Fibroblast of skin of abdomen (primary cell): ENCODE measurements at places on chromosomes 1 and 21.
A peak's percentile ranks its signal among the peaks of the same experiment; 100 is the strongest.

- no peak for DNase-seq
Observed at GRCh38 chr1:226322986-226323385, 14.0 kb upstream of the LIN9 start.

GRCh38 chr1:31366796-31367195 lies 6.1 kb downstream of the FABP3 start:
- DNase-seq = no peak

DNA sequence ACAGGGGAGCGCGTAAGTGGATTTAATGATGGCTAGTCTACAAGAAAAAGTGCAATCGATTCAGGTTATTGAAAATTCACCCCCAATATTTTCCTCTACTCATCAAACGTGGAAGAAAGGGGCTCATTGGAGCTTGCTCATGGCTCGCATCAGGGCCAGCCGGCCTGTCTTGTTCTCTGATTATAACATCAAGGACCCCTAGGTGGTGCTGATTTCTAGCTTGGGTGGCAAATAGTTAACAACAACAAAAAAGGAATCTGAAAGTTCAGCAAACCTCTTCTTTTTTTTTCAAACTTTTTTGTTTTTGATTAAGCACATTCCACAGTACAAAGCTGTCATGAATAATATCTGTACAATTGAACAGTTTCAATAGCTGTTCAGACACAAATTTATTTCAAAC lies 35.8 kb upstream of the SOD1 start:
- DNase-seq = peak; percentile 3

GRCh38 chr21:44326716-44327602 lies 12.2 kb downstream of the CFAP410 start:
- no peak for DNase-seq

DNA sequence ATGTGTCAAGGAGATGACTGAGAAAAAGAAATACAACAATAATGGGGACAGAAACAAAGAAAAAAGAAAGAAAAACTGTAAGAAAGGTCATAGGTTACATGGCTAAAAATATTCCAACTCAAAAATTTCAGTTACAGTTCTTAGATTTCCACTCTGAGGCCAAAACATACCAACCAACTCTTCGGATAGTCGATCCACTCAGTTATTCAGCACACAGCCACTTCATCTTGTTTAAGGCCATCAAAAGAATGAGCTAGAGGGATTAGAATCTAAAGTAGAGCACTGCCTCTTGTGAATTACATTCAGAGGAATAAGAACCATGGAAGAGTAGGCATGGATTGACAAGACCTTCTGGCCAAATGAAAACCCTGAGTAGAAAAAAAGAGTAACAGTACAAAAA lies 277.0 kb downstream of the MRPL39 start:
- peak; percentile 90 for DNase-seq

- DNase-seq = peak; percentile 100
Observed at GRCh38 chr1:109197158-109198042, 16.3 kb upstream of the SARS1 start.

- no peak for DNase-seq
Observed at GRCh38 chr21:34343838-34344381, 19.9 kb upstream of the KCNE2 start.

GRCh38 chr1:155962599-155963211 lies 15.6 kb downstream of the ARHGEF2 start:
- no peak for DNase-seq

- no peak for DNase-seq
Observed at GRCh38 chr21:41526478-41527087, 18.6 kb upstream of the TMPRSS2 start.

- peak; percentile 54 for DNase-seq
Observed at GRCh38 chr1:39720094-39720999, 18.3 kb upstream of the PPIE start.

DNA sequence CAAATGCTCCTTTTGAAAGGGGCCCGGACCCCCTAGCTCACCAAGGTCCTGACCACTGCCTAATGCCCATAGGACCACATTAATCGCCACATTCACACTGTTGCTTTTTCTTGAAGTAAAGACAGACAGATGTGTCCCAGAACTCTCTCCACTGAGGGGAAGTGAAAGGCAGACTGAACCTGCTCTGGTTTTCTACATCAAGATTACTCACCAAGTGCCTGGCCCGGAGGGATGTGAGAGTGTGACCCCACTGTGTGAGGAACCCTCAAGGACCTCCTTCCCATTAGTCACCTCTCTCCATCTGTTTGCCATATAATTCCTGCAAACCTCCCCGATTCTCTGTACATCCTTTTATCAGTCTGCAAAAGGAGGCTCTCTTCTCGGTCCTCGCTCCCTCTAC lies 381.5 kb downstream of the OMA1 start:
- DNase-seq = peak; percentile 2

DNA sequence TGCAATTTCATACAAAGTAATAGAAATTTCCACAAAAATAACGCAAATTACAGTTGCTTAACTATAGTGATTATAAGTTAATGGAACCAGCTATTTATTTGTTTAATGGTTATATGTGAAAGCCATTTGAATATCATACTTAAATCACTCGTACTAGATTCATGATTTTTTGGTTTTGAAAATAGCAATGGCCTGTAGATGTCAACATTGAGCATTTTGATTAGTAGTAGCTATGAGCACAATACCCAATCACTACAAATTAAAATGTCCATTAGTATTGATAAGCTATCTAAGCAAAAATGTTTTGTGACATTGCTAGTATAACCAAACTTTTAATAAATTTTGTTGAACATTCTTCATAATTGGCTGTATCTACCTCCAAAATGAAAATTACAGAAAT lies 10.0 kb downstream of the COL24A1 start:
- DNase-seq = no peak

- DNase-seq = no peak
Observed at GRCh38 chr1:169110689-169111447, 4.4 kb downstream of the ATP1B1 start.

GRCh38 chr1:91555821-91556531 lies 55.3 kb downstream of the CDC7 start:
- DNase-seq = peak; percentile 71

GRCh38 chr1:8547791-8548190 lies 229.9 kb downstream of the SLC45A1 start:
- DNase-seq = no peak

GRCh38 chr1:81543764-81544163 lies 257.0 kb upstream of the ADGRL2 start:
- no peak for DNase-seq

DNA sequence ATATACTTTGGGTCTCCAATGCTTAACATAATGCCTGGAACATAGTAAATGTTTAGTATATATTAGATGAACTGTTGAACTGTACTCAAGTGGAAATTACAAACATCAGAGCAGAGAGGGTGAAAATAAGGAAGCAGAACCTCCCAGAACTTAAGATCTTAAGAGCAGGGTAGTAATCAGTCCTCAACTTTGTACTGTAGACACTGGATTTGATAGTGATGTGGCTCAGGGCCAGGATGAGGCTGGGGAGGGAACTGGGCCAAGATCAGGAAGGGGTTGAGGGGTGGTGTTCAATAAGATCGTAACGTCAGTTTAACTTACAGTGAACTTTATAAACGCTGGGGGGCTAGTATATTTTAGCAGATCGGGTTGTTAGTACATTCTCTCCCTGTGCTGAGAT lies 15.4 kb downstream of the MPZL1 start:
- DNase-seq = no peak

DNA sequence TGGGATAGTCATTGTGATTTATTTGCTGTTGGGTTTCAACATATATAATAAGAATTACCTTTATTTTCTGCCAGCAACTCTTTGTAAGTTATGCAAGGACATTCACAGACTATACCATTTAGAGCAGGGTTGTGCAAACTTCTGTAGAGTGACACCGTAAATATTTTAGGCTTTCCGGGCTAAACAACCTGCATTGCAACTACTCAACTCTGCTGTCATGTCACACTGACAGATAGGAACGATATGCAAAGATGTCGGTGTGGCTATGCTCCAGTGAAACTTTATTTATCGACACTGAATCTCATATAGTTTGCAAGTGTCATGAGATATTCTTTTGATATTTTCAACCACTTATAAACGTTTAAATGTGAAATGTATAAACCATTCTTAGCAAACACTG lies 210.4 kb downstream of the BACH1 start:
- no peak for DNase-seq

DNA sequence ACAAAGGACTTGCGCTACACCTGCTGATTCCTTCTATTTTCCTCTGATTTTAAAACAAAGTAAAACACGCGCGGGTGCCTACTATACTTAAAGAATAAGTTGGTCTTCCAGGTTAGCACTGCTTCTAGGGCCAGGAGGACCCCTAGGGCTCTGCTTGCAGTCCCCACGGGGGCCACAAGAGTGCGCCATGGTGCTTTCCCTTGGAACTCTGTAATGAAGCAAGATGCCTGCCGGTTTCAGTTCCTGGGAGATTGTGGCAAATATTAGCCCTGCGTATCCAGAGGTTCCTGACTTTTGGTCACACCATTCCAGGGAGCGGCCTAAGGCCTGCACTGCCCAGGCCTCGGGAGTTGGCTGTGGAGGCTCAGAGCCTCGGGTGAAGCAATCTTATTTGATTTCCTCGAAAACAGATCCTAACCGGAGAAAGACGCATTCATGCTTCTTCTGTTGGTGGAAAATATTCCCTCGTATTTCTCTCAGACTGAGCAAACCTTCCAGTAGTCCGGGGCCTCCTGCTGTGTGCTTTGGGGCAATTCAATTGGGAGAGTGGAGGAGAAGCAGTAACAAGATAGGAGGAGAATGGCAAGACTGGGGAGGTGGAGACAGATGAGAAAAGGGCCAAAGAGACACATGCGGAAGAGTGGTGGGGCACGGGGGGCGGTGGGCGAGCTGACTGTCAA lies 25.3 kb downstream of the ADAM30 start:
- peak; percentile 72 for DNase-seq

DNA sequence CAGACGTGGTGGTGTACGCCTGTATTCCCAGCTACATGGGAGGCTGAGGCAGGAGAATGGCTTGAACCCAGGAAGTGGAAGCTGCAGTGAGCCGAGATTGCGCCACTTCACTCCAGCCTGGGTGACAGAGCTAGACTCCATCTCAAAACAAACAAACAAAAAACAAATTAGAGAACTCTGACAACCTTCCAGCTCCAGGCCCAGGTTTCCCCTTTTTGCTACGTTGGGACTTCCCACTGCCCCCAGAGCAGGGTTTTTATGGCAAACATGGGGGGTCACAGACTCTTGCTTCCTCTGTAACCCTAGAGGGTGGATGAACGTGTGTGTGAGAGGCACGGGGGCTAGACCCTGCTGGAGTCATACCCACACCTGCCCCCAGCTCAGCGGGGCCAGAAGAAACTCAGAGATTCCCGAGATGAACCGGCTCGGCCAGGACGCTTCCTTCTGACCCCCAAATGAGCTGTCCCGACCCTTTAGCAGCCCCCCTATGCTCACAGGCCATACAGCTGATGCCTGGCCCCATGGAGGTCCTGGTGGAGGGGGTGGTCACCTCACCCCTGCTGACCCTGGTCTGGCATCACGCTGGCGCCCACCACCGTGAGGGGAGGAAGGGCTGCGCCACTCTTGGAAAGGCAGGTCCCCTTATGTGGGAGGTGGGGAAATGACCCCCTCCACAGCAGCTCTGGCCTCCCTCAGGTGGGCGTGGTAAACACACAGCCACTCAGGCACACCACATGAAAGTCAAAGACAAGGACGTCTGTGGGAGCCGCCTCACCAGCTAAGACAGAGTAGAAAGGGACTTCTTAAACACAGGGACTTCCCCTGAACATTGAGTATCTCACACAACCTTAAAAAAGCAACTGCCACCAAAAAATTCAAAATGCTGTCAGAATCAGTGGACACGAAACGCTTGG lies 7.1 kb downstream of the GPR157 start:
- DNase-seq = no peak

GRCh38 chr1:224430511-224431113 lies 4.0 kb downstream of the WDR26 start:
- DNase-seq = peak; percentile 65

- no peak for DNase-seq
Observed at GRCh38 chr1:9606948-9607347, 18.2 kb downstream of the TMEM201 start.

GRCh38 chr1:73659136-73659535 lies 538.8 kb downstream of the LRRIQ3 start:
- no peak for DNase-seq

DNA sequence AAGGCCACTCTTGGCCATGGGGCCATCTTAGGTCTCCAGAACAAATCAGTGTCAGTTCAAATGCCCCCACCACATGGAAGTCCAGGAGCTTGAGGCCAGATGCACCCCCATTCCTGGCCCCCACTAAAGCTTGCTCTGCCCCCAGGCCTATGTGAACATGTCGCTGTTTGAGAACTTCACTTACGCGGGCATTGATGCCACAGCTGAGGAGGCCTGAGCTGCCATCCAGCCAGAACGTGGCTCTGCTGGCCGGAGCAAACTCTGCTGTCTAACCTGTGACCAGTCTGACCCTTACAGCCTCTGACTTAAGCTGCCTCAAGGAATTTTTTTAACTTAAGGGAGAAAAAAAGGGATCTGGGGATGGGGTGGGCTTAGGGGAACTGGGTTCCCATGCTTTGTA lies 15.1 kb upstream of the MPL start:
- no peak for DNase-seq

DNA sequence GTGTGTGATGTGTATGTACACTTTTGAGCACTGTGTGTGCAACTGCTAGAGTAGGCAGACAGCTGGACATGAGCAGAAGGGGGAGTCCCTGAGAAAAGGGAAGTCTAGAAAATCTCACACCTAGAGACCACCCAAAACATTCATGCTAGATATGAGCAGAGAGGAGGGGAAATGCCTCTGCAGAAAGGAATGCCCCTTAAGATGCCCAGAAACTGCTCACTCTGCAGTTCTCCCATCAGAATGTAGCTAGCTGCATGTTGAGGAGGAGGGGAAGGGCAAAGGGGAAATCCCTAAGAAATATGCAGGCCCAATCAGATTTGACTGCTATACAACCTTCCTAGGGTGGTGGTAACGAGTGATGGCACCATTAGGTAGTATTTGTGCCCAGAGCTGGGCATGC lies 31.8 kb upstream of the MAGOH start:
- no peak for DNase-seq

DNA sequence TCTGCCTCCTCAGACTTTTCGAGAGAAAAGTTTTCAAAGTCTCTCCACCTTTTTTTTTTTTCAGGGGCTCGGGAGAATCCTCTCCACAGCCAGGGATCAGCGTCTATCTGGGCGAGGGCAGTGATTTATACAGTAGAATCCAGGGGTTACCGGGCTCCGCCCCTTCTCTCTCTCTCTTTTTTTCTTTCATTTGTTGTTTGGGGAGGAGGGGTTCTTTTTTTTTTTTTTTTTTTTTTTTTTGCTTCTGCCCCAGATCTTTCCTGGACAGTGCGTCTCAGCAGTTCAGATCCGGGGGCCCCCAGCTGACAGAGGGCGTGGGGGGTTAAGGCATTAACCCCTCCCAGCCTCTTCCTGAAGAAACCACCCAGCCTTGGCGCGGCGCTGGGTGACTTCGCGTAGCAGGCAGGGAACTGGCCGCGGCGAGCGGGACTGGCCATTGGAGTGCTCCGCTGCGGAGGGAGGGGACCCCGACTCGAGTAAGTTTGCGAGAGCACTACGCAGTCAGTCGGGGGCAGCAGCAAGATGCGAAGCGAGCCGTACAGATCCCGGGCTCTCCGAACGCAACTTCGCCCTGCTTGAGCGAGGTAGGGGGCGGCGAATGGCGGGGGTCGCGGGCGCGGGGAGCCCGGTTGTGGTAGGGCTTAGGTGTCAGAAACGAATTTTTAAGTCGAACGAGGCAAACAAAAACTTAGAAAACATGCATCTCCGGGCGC lies at the start of gene S1PR1:
S1PR1 (plus strand) TSS at position 504 of the 713 bp plus-strand sequence. CDS start 1,966 bp downstream, outside the sequence.
- DNase-seq = peak; percentile 78
